ENCODE measurements at places on chromosomes 13 and 19.

DNA sequence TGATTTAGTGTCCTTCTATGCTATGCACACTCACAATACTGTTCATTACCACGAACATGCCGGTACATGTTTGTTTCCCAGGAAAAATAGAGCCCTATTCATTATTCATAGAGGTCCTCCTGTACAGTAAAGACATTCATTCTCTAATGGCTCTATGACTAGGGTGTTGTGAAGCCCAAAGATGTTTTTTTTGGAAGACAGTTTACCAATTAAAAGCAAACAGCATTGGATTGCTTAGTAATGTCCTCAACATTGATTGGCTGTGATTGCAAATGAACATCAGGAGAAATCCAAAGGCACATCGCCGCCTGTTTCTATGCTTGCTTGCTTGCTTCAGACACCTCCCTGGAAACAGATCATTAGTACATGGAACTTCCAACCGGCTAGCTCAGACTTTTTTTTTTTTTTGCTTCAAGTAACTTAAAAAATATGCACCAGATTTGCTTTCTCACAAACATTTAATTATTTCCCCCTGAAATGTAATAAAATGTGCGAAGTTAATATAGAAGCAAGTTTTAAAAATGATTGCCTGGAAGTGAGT, 8.8 kb upstream of the GPC6 start:
- DNase-seq = no peak

DNA sequence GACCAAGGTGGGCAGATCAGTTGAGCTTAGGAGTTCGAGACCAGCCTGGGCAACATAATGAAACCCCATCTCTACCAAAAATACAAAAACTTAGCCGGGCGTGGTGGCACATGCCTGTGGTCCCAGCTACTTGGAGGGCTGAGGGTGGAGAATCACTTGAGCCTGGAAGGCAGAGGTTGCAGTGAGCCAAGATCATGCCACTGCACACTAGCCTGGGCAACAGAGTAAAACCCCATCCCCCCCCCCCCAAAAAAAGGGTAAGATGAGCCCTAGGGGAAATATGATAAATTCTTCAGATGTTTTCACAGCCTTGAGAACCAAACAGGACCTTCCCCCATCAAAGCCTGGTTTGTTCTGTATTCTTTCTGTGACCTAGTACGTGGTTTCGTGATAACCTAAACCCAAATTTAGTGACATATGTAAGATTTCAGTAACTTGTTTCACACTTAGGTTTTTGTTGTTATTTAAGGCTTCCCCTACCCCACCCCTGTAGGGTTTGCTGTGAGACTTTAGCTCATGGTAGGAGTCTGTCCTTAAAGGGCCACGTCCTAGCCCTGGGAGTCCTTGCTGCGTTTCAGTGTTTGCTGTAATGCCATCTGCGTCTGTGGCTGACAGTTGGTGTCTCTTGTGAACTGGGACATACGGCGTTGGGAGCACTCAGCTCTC, 49.6 kb downstream of the MYO9B start:
- DNase-seq = no peak

- no peak for DNase-seq
These were observed 1.8 kb upstream of the MBNL2 start for GRCh38 chr13:97220151-97220900.

- DNase-seq = no peak
These were observed 57.6 kb upstream of the MEDAG start for GRCh38 chr13:30848332-30849027.

- DNase-seq = no peak
These were observed 1375.4 kb downstream of the SLITRK1 start for GRCh38 chr13:82506805-82507414.

DNA sequence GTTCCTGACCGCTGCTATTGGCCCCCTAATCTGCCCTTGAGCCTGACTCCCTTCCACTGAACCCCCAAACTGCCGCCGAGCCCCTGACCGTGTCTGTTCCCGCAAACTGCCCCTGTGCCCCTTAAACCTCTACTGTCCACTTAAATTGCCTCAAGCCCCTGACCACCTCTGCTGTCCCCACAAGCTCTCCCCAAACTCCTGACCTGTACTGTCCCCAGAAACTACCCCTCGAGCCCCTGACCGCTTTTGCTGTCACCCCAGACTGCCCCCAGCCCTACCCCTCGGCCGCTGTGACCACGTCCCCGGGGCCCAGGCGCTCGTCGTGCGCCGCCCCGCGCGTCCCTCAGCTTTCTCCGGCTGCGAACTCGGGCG, 382 bp downstream of the ZNF77 start:
- DNase-seq = no peak

DNA sequence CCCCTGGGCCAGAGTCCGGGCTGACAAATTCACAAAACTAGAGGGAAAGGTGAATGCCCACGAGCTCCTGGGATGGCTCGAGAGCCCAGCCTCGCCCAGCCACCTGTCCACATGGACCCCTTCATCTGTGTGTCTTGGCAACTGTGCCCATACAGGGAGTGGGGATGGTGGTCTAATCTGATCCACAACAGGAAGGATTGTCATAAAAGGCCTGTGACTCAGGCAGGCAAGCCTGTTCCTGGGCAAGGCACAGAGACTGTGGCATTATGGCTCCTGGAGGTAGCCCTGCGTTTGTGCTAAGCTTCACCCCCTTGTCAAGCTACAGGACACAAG, 20.0 kb downstream of the CAPS start:
- DNase-seq = no peak

DNA sequence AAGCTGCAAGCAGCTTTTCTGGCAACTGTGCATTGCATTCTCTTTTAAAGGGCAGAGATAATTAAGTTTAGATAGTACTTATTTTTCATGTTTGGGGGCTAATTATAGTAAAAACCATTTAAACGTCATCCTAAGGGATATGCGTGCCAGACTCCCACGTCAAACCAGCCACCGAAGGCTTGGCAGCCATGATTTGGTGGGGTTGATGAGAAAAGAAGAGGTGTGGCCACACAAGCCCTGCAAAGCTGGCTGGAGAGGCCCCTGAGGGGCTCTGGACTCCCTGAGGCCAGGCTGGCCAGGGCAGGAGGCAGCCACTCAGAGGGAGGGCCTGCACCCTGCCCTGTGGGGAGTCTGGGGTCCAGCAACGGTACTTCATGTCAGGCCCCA, 17.5 kb downstream of the PEPD start:
- no peak for DNase-seq

DNA sequence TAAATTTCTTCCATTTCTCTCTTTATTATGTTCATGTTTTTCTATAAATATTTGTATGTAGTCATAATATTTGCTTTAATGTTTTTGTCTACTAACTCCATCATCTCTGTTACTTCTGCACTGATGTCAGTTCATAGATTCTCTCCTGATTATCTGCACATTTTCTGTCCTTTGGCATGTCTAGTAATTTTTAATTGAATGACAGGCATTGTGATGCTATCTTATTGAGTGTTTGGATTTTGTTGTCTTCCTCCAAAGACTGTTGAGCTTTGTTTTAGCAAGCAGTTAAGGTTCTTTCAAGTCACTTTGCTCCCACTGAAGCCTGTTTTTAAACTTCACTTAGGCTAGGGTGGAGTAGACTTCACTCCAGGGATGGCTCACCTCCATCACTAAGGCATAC, 276.8 kb downstream of the DLEU7 start:
- DNase-seq = no peak

DNA sequence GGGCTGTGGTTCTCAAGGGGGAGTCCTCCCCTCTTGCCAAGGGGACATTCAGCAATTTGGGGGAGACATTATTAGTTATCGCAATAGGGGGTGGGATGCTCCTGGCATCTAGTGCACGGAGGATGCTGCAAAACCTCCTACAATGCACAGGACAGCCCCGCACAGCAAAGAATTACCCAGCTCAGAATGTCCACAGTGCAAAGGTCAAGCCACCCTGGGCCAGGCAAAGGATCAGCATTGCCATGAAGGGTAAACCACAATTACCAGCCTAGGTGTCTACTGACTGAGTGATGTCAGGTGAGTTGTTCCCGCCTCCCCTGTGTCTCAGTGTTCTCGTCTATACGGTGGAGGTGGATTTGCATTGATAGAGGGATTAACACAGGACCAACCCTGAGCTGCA, 2.4 kb upstream of the METTL21C start:
- no peak for DNase-seq

DNA sequence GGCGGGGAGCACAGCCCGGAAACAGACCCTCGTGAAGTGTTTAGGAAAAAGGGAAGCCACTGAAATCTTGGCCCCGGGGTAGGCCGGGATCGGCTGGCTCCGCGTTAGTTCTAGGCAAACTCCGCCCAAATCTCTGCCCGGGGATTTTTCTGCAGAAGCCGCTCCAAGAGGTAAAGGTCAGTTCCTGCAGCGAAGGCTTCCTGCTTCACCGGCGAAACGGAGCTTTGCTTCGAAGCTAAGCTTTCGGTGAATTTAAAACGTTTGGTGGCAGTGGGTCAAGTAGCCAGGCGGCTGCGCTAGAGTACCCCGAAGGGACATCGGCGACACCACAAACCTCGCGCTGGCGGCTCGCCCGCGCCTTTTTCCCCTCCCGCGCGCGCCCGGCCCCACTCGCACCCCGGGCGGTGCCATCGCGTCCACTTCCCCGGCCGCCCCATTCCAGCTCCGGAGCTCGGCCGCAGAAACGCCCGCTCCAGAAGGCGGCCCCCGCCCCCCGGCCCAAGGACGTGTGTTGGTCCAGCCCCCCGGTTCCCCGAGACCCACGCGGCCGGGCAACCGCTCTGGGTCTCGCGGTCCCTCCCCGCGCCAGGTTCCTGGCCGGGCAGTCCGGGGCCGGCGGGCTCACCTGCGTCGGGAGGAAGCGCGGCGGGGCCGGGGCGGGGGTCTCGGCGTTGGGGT, 441 bp downstream of the GJB2 start:
- DNase-seq = no peak

- no peak for DNase-seq
These were observed 7.6 kb downstream of the GRIK5 start for GRCh38 chr19:42062381-42062780.

DNA sequence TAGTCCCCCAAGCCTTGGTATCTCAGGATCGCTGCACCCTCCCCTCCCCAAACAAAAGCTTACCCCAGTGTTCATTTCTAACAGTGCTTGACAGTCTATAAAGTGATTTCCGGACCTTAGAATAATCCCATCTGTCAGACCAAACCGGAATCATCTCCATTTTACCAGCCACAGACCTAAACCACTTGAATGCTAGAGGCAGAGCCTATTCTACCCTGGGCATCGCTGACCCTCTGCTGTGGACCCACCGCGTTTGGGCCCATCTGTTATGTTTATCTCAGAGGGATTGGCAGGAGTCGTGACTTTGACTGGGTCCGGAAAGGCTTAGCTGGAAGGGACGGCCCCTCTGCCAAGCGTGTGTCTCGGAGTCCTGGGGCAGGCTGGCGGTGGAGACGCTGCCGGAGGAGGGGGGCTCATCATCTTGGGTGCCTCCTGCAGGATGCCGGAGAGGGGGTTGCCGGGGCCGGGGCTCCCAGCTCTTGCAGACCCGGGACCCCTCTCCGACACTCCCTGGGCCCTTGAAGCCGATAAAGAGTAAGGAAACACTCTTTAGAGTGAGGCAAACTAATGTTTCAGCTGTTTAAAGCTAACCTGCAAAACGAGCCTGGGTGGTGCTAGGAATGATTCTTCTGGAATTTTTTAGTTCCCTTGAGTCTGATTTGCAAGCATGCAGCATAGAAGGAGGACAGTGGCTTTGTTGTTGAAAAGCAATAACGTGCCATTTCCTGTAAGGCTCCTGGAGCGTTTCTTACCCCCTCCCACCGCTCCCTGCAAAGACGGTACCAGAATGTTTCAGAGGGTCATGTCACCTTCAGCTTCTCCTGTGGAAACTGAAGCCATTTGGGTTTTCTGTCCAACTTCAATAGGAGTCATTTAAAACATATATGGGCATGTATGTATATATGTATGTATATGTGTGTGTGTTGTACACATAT, 1.3 kb downstream of the SLC25A42 start:
- peak; percentile 20 for DNase-seq

DNA sequence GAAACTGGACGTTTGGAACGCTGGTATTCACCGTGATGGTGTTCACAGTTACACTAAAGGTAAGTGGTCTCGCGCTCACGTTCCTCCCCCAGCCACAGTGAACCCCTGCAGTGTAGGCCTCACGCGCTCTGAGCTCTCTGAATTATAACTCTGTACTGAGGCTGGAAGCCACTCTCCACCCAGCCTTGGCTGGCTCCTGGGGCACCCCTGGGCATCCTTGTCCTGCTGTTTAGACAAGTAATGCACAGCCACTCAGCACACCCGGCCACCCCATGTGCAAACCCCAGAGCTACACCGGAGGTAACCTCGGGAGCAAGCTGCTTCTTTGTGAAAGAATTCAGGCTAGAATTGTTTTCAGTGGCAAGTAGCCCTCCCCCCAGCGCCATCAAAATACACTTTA, 97.3 kb upstream of the MCF2L start:
- DNase-seq = no peak

DNA sequence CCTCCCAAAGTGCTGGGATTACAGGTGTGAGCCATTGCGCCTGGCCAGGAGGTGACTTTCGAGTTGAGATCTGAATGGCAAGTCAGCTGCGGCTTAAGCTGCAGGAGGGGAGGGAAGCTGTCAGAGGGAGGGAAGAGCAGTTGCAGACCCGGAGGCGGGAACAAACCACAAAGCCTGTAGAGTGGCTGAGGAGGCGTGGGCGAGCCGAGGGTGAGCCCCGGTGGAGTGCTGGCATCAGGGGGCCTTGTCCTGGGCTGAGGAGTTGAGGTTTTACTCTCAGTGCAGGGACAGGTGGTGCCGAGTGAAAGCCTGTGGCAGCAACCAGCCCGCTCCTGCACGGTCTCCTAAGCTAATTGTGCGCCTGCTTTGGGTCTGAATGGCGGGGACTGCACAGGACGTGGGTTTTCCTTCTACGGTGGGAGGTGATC, 24.2 kb downstream of the PPP1R37 start:
- DNase-seq = peak; percentile 31

GRCh38 chr13:41004875-41005693, 14.0 kb downstream of the ELF1 start:
- peak; percentile 84 for DNase-seq

GRCh38 chr19:34308381-34309367, 54.3 kb downstream of the GARRE1 start:
- peak; percentile 25 for DNase-seq

GRCh38 chr19:47713046-47714021, at the start of gene EHD2:
Gene EHD2 (plus strand): TSS chr19:47713422. CDS start chr19:47716613, 3,191 bp downstream.
- DNase-seq = peak; percentile 21

- no peak for DNase-seq
These were observed 17.4 kb upstream of the NPAS1 start for GRCh38 chr19:47002106-47002766.

DNA sequence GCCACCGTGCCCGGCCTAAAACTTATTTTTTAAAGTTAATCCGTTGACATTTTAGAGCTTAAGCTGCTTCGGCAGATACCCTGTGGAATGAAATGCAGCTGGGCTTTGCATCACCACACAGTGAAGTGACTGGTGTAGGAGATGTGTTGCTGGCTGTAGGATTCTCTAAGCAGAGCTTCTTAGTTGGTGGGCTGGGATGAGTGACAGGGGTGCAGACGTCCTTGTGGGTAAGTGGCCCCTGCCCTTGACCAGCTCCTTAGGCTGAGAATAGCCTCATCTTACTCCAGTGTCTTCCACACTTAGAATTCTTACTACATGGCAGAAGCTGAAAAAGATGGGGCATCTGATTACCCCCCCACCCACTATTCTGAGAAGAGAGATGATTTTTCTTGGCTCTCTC, 11.6 kb downstream of the GATAD2A start:
- no peak for DNase-seq

GRCh38 chr13:26694609-26695359, 65.8 kb downstream of the GPR12 start:
- DNase-seq = no peak

GRCh38 chr13:97435794-97436193, 1.8 kb downstream of the RAP2A start:
- no peak for DNase-seq

- DNase-seq = no peak
These were observed 1262.5 kb downstream of the EFNB2 start for GRCh38 chr13:105272660-105273631.

Data from T-helper 1 cell (primary cell).